ENCODE measurements at places on chromosomes 13 and 19.

GRCh38 chr13:111168107-111168506 is 53.0 kb downstream of the ARHGEF7 start:
- no peak for DNase-seq

DNA sequence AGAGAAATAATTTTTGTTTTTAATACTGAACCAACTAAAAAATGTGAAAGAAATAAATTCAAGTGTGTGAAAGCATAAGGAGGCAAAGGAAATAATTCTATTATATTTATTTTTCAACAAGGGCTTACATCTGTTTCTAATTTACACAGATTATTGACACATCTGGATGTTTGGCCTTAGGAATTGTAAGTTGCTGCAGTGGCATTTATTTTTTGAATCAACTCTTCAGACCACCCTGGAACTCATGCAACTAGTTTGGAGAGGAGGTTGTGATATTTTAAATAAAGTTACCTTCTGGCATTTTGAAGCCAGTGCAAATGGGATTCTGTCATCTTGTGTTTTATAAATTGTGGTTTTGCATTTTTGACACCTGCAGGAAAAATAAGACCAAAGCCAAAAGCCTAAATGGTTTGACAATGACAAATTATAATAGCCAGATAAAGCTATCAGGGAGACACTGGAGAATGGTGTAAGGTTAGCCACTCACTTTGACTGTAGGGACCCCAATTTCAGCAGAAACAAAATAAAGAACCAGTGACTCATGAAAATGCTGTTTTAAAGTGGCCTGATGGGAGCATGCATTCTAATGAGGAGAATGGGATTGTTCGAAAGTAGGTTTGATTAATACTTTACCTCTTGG is 192.9 kb downstream of the KLF5 start:
- DNase-seq: no peak

- no peak for DNase-seq
Measured at GRCh38 chr13:40537146-40537895, 129.1 kb downstream of the FOXO1 start.

DNA sequence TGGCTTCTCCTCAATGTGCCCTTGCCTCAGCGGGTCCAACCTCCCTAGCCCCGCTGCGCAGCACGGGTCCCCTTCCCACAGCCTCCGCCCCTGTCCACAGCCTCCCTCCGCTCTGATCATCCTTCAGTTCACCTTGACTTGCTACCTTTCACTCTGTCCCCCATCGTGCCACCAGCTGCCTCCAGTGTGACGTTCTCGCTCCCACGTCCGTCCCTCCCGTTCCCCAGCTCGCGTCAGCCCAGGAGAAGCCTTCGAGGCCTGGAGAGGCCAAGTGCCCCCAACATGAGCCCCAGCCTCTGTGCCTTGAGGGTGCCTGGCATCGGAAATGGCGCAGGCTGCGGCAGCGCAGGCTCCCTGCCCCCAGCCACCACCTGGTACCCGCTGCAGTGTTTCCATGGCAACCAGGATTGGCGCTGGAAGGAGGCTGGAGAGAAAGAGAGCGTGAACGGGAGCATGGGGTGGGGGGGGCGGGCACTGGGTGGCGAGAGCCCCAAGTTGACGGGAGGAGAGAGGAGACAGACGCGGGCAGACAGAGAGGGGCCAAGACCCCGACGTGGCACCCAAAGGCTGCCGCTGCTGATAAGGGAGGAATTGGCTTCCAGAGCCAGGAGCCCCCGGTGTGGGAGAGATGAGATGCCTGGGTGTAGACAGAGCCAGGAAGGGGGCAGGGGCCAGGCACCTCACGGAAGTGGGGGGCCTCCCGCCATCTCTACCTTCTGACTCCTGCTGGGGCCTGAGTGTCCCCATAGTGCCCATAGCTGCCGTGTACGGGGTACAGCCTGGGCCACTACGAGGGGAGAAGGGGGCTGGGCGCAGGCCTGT is 844 bp upstream of the ASPDH start:
- DNase-seq: no peak

DNA sequence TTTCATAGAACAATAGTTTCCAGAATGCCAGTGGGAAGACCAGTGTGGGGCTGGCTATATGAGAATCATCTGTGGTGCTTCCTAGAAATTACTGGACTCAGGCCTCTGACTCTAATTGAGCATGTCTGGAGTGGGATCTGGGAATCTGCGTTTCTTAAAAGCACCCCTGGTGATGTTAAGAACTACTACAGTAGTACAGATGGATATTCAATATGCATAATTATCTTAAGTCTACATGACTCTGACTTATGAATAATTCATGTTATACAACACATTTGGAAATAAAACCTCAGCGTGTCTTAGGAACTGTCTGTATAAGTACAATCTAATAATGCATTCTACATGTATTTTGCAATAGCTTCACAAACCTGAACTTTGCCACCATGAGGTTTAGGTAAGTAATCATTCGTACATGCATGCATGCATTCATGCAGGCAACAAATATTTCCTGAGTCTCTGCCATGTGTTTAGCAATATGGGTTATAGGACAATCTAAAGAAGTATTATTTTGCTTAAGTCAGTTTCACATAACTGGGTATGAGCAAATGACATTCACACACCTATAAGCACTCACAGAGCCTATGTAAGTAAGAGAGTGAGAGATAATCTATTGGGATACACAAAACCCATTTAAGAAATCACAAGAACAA is 62.0 kb downstream of the EPSTI1 start:
- DNase-seq: no peak

DNA sequence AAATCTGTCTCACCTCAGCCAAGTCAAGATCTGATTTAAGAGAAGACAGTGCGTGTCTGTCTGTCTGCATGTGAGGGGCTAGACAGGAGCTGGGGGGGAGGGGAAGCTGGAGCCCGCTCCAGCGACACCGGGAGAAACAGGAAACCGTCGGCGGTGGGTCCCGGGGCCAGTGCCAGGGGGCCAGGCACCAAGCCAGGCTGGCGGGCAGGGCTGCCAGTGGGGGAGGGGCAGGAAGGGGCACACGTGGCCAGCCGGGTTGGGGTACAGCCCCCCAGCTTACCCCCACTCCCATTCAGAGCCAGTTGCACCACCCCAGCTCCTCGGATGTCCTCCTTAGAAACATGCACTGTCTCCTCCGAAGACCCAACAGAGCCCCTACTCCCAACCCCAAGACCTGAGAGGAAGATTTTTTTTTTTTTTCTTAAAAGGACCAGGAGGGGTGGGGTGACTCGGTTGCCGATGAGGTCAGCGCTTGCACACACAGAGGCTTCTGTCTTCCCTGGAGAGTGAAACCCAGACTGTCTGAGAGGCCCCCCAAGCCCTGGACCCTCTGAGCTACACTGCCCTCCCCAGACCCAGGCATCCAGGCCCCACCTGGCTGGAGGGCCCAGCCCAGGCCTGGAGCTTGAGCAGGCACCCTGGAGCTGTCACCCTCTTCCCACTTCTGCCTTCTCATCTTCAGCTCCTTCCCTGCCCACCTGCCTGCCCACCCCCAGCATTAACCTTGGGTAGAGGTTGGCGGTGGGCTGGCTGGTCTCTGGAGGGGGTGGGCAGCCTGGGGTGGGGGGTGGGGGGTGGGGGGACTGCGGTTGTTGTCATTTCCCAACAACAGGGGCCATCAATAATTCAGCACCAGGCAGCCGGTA is 4.0 kb downstream of the ERF start:
- DNase-seq: no peak

GRCh38 chr19:46713781-46714443 is 3.0 kb downstream of the PRKD2 start:
- DNase-seq: no peak

DNA sequence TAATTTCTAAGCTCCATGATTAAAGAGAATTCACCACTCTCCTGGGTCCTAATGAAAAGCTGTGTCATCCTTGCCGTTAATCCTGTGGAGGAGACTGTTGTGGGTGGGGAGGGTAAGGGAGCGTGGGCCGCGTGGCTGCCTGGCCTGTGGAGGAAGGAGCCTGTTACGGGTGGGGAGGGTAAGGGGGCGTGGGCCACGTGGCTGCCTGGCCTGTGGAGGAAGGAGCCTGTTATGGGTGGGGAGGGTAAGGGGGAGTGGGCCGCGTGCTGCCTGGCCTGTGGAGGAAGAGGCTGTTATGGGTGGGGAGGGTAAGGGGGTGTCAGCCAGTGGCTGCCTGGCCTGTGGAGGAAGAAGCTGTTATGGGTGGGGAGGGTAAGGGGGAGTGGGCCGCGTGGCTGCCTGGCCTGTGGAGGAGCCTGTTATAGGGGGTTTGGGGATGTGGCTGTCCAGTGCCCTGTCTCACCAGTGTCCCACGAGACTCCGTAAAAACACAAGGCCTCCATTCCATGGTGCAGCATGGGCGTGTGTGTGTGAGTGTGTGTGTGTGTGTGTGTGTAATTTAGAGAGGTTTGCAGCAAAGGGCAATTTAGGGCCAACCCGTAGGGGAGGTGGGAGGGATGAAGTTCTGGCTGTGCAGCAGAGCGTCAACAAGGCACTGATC is 15.6 kb upstream of the DCUN1D2 start:
- DNase-seq: no peak

DNA sequence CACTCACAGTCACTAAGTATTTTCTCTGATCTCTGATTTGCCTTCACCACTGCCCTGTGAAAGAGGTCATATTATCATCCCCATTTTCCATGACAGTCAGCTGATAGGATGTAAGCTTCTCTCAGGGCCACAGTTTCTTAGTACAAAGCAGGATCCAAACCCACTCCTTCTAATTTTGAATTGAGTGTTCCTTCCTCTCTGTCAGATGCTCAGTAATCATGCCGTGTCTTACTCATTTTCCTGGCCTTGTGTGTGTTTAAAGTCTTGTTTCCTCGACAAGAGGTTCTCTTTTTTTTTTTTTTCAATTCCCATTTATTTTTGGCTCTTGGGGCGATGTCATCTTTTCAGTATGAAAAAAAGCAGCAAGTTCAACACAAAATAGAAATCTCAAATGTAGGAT is 72.3 kb downstream of the NAA16 start:
- DNase-seq: no peak

GRCh38 chr19:50718255-50719118 is 1.1 kb downstream of the SHANK1 start:
- DNase-seq: no peak

DNA sequence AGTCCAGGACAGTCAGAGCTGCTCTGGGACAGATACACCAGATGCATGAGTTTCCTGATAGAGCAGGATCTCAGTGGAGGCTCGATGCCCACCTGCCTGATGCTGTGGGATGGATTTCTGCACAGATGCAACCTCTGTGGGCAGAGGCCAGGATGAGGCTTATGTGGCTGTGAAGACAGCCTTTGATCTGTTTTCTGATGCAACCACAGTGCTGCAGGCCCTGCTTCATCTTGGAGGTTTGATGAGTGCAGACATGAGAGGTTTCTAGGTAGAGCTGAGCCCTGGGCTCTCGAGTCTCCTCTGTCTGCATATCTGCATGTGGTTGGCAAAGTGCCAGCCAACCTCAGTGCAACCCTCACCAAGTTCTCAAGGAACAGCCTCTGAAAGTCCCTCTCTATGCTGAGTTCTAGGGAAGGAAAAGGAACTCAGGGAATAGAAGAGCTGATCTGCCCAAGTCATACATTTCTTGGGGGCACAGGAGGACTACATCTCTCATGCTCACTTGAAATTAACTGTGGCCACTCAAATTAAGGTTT is 23.1 kb upstream of the TSHZ3 start:
- DNase-seq: no peak

GRCh38 chr19:31616031-31616430 is 266.8 kb upstream of the TSHZ3 start:
- DNase-seq: no peak

GRCh38 chr13:61146571-61146970 is 269.1 kb downstream of the PCDH20 start:
- no peak for DNase-seq

DNA sequence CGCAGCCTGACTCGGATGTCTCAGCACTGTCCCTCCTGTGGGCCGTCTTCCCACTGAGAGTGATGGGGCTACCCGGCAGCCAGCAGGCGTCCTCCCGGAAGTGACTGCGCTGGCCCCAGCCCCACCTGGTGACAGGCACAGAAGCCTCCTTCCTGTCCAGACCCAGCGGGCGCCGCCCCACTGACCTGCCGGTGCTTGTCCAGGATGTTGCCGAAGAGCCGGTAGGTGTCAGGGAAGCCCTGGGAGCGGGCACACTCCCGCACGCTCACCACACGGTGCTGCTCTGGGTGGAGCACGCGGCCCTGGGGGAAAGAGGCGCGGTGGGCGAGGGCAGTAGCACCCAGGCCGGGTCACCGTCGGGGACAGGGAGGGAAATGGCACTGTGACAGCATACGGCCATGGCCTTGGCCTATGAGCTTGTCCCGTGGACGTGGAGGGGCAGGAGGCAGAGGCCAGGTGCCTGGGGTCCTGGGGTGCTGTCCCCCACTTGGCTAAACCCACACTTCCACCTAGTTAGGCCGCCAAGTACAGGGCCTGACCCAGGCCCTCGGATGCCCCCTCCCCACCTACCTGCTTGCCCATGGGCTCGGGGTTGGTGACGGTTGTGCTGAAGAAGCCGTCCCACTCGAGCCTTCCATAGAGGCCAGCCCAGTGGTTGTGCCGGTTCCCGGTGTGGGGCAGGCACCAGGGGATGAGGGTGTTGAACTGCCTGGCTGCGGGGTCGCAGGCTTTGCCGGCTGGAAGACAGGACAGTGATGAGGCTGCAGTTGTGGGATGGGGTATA is 16.0 kb upstream of the EIF3G start:
- no peak for DNase-seq

DNA sequence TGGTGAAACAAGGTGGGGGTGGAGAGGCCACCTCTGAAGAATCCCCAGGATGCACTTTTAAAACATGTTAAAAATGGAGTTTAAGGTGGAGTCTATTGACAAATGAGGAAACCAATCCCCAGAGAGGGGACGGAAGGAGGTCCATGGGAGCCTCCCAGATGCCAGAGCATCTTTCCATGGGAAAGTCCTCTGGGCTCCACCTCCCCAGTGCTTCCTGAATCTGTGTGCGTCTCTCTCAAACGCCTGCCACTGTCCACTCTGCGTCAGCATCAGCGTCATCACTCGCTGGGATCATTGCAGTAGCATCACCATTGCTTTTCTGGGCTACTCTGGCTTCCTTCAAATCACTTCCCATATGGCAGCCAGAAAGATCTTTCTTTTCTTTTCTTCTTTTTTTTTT is 6.2 kb downstream of the GPR4 start:
- DNase-seq: no peak

DNA sequence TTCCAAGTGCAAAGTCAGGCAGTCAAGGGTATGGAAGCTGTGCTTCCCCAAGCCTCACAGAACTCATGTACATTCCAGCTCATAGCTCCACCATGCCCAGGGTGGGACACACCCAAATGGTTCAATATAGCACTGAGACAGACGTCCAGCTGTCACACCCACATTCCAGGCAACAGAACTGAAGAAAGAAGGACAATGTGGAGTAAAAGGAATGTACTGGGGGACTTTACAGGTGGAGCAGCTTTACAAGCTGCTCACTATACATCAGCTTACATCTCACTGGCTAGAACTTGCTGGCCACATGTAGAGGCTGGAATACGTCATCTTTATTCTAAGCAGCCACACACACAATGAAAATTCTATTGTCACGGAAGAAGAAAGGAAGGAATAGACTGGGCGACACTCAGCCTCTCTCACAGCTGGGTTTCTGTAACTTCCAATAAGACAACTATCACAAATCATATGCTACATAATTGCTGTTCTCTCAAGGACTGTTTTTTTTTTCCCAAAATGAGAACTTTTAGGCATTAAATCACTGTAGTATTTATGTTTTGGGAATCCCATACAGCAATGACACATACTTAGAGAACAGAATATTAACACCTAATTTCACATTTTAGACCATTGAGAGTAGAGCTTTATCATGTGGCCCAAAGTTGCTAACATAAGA is 86.1 kb downstream of the KLF12 start:
- DNase-seq: no peak

GRCh38 chr13:95301968-95302393 is 730 bp upstream of the ABCC4 start:
- DNase-seq: no peak

Measured in SW 1271 (cell line).